ENCODE measurements at places on chromosomes 1 and 21.

GRCh38 chr21:43720539-43721166 lies 1.7 kb downstream of the PDXK start:
- DNase-seq: no peak

DNA sequence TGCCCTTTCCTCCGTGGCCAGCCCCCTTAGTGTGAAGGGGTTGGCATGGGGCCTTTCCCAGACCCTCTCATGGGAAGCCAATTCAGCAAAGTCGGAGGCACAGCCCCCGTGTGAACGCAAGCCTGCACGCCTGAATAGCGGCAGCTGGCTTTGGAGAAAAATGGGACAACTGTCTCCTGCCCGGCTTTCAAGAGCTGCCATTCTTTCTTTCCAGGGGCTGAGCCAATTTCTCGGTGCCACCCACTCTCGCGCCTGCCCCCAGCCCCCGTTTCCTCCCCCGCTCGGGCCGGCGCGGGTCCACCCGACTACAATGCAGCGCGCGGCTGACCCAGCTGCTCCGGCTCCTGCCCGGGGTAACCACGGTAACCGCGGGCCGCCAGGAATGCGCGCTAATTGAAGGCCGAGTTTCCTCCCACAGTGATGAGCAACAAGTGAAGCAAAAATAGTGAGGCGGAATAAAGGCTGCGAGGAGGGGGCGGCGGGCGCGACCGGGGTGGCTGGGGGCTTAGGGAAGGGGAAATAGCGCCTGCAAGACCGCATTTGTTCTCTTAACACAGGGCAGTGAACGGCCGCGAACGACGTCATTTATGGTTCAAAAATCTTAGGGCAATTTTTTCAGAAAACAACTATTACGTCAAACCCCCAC lies 27.8 kb downstream of the ILDR2 start:
- peak; percentile 35 for DNase-seq

- DNase-seq: no peak
These were observed 92.0 kb downstream of the DIRAS3 start for GRCh38 chr1:67958472-67958871.

- DNase-seq: peak; percentile 23
These were observed 2.5 kb downstream of the WLS start for GRCh38 chr1:68229650-68230483.

- DNase-seq: no peak
These were observed 2.8 kb downstream of the CD48 start for GRCh38 chr1:160708801-160709200.

GRCh38 chr21:33441489-33442477 lies 38.0 kb downstream of the TMEM50B start:
- peak; percentile 82 for DNase-seq
